ENCODE measurements at places on chromosomes 13 and 19. TPM values are rescaled to one million over a fixed set of nuclear protein-coding genes. Genes with fewer than 3 reads are reported as not detected.

Gene BRME1
- 0.60 TPM for total RNA-seq

Gene ZNF790
- 0.25 TPM for total RNA-seq

Gene SIAH3
- total RNA-seq = not detected

Gene URAD
- total RNA-seq = not detected

Gene SCEL
- 0.65 TPM for total RNA-seq

Gene ZNF550
- 3.8 TPM for total RNA-seq

Gene APLP1
- total RNA-seq = 99.1 TPM

Gene JSRP1
- 0.63 TPM for total RNA-seq

Gene RPL18A
- 2,192 TPM for total RNA-seq

Gene ATP4B
- total RNA-seq = not detected

Gene ZNF578
- total RNA-seq = not detected

Gene RETN
- not detected for total RNA-seq

Gene SPC24
- 15.4 TPM for total RNA-seq

Gene POU4F1
- 0.67 TPM for total RNA-seq

Gene GNG7
- total RNA-seq = 0.03 TPM

Gene HSH2D
- not detected for total RNA-seq

Gene SPINT2
- total RNA-seq = 278 TPM

Gene FUT1
- 0.06 TPM for total RNA-seq

Gene CYP2A13
- not detected for total RNA-seq

Gene PGLYRP1
- not detected for total RNA-seq

Gene CHAMP1
- 21.1 TPM for total RNA-seq

Gene CCL25
- total RNA-seq = not detected

Gene IGFL3
- total RNA-seq = 0.21 TPM

Gene ODAD3
- total RNA-seq = 1.4 TPM

Gene PIK3R2
- total RNA-seq = 10.3 TPM

Gene TEKTIP1
- not detected for total RNA-seq

Gene LCP1
- total RNA-seq = 0.14 TPM

Gene AMER2
- not detected for total RNA-seq

Gene NMRK2
- total RNA-seq = not detected

Gene ZNF814
- total RNA-seq = 1.6 TPM

Gene PSG7
- 0.05 TPM for total RNA-seq

Gene IGLON5
- 0.03 TPM for total RNA-seq

Gene LHB
- total RNA-seq = not detected

Gene ZNF526
- 21.1 TPM for total RNA-seq

Gene CASP14
- total RNA-seq = not detected
